ENCODE measurements at places on chromosomes 12 and 14.

DNA sequence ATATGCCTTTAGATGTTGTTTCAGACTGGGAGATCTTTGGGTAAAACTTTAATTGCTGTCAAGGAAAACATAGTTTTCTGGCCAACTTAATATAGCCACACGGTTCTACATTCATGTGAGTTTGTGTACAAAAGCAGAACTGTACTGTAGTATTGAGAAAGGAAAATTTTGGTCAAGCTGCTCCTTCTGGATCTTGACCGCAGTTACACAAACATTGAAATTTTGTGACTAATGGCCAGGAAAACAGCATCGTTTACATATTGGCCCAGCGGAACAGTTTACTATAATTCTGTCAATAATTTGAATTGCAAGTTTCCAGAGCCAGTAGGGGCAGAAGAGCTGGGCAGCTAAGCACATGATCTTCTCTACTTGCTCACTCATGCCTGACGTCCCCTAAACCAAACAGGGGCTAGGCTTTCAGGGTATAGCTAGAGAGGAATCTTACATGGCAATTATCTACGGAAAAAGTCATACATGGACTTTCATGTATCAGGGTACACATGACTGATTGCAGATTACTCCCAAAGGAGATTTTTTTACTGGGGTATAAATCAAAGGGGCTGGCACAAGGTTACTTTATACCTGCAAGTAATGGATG, 11.4 kb upstream of the ART4 start:
- no peak for DNase-seq

DNA sequence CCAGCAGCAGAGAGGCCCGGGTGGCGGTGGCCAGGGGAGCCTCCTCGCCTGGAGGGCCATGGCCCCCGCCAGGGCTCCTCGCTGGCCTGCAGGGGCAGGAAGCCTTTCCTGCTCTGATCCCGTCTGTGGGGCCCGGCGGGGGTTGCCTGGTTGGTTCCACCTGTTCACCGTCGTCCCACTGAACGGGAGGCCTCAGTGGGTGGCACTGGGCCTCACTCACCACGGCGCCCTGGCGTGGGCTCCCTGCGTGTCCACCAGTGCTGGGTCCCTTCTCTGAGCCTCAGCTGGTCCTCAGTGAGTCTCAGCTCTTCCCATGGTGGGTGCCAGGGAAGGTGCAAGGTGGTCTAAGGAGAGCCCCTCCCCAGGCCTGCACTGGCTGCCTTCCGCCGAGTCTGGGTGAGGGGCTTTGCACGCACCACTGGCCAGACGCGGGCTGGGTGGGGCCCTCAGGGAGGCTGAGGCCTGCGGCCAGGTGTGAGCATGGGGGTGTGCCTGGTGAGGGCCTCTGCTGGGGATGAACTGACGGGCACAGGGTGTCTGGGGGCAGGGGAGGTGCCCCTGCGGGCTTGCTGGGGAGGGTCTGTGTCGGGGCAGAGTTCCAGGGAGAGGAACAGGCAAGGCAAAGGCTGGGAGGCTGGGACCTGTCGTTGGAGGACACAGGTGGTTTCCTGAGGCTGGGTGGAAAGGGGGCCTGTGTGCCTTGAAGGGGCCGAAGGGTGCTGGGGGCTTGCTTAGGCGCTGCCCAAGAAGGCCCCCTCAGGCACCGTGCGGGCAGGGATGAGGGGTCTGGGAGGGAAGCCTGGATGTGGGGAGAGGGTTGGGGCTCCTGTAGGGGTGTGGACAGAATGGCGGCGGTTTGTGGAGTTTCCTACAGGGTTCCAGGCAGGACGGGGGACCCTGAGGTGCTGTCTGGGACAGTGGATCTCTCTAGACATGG, 339.8 kb downstream of the TMEM121 start:
- no peak for DNase-seq

DNA sequence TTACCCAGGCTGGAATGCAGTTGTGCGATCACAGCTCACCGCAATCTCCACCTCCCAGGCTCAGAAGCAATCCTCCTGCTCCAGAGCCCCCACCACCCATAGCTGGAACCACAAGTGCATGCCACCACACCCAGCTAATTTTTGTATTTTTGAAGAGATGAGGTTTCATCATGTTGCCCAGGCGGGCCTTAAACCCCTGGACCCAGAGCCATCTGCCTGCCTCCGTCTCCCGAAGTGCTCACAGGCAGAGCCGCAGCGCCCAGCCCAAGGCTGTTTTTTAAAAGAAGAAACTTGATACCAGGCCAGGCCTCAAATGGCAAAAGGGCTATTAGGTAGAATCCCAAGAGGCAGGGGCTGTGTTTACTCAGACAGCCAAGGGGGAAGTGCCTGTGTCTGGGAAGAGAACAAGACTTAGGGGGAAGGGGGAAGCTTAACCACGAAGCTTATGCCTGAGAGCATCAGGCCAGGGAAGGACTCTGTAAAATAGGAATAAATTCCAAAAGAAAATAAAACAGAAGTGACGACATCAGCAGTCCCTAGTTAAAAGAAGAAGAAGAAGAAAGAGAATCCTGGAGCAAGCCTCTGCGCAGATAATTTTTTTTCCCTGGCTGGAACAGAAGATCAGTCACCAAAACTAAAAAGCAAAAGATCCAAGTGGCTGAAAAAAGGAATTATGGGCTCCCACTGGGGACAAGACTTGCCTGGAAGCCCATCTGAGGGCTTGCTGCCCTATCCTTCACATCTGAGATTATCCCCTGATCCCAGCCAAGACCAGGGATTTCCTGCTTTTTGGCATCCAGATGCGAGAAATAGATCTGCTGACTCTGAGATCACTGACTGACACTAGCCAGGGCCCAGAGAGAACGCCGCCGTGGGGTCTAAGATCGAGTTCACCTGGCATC, 170.5 kb downstream of the NDUFA12 start:
- DNase-seq: no peak

DNA sequence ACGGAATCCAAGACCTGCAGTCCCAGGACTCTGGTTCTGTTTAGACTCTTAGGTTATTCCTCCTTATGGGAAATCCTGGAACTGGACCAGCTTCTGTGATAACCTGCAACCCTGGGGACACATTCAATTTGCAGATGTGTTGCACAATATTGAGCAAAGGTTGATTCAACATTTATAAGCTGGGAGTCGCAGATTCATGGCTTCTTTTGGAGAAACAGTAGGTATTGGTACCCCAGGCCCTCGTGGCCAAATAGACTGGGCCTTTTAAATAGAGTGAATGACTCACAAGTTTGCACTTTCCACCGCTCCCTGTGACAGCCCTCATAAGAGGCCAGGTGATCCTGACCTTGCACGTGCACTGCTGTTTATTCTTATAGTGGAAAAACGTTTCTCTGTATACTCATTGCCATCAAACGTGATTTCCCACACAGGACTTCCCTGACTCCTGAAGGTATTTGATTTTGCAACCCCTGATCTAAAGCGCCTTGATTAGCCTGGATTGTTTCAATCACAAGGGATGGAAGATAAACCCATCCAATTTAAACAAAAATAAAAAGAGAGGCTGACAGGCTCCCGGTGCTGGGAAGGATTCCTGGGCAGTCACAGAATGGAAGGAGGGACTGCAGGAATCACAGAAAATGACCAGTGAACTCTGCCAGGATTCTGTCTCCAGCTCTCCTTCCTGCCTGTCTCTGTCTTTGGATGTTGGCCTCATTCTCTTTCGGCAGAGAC, 98.0 kb downstream of the VCPKMT start:
- peak; percentile 87 for DNase-seq

- DNase-seq: no peak
These were observed 714 bp upstream of the PSMC6 start for GRCh38 chr14:52706286-52706685.

- no peak for DNase-seq
These were observed 346.6 kb downstream of the NAV3 start for GRCh38 chr12:78177298-78177697.

GRCh38 chr12:27751386-27752047, 28.5 kb upstream of the KLHL42 start:
- DNase-seq: peak; percentile 64

DNA sequence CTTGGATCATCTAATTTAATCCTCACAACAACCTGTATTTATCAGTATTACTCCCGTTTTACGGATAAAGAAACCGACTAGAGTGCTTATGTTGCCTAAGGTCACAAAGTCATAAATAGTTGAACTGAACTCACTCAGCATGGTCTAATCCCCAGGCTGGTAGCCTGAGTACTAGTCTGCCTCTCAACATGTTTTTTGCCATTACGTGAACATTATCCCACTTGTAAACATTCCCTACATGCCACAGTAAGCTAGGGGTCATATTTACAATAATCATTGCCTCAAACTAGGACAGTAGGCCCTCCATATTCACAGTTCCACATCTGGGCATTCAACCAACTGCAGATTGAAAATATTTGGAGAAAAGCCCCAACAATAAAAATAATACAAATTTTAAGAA, 12.1 kb downstream of the SNRPF start:
- no peak for DNase-seq

- no peak for DNase-seq
These were observed 18.4 kb downstream of the HDAC7 start for GRCh38 chr12:47801170-47801903.

DNA sequence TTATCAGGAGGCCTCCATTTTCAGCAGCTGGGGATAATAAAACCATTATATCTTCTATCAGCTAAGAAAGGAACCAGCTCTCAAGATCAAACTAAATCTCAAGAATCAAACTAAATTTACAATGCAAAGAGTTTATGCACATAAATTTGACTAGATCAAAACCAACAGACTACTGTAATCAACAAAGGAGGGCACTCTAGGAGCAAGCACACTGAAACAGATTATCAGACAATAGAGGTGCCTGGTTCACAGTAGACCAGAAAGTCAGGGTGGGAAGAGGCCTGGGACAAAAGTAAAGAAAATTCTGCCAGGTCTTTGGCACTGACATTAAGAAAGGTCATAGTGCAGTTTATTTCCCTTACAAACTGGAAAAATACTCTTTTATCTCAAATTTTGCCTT, 61.0 kb downstream of the HECTD4 start:
- no peak for DNase-seq

DNA sequence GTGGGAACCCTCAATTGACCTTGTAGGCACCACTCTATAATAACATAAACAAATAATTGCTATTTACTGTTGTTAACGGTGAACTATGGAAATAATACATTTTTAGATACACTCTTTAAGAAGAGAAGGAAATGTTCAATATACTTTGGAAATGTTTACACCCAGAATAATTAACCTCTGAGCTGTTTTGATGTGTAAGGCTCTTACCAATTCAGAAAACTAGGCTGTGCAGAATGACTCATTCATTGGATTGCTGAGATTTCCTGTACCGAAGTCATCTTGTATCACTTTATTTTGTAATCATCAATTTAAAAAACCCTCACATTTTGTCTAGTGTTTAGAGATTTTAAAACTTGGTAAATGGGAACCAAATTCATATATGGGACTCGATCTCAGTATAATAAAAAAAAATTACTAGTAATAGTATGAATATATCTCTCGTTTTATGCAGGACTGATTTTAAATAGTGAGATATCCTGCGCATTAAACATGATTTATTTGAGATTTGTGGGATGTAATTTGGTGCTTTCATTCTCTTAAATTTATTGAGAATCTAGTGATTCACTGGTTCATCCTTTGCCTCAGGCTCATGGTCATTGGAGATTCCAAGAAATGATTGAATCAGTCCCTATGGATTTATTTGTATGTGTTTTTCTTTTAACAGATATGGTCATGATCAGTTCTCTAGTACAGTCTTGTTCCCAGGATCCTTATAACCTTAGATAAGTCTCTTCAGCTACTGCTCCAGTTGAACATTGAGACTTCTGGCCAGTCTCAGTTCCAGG, 3.9 kb downstream of the SAMD4A start:
- no peak for DNase-seq

DNA sequence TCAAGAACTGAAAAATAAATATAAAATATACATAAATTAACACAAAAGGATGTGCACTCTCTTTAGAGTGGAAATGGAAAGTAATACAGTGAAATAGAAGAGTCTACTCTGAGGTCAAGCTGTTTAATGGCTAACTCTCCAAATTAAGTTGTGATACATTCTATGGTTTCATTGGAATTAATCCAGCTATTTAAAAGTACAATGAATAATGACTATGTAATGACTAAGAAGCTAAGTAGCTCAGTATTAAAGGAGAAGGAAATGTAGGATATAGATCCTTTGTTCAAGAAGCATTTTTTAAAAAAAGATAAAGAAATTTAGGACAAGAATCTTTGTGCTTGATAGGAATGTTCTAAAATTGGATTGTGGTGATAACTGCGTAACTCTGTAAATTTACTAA, 85.3 kb downstream of the LRP6 start:
- no peak for DNase-seq

DNA sequence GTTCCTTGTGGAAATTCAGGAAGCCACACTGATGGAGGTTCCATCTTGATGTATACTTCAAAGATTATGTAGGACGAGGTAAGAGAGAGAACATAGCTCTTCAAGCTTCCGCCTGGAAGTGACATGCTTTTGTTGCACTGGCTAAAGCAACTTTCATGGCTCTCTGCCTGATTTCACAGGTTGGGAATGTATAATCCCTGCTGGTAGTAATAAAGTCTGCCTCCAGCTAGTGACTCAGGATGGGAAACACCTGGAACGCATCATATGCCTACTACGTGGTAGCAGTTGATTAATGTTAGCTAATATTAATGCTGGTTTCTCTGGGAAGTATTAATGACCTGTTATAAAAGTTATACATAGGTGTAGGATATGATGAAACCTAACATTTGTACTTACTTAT, 71.1 kb downstream of the PELI2 start:
- DNase-seq: no peak

GRCh38 chr12:105041186-105041585, 43.1 kb downstream of the ALDH1L2 start:
- DNase-seq: no peak

GRCh38 chr14:29536886-29537511, 390.6 kb downstream of the PRKD1 start:
- DNase-seq: no peak

DNA sequence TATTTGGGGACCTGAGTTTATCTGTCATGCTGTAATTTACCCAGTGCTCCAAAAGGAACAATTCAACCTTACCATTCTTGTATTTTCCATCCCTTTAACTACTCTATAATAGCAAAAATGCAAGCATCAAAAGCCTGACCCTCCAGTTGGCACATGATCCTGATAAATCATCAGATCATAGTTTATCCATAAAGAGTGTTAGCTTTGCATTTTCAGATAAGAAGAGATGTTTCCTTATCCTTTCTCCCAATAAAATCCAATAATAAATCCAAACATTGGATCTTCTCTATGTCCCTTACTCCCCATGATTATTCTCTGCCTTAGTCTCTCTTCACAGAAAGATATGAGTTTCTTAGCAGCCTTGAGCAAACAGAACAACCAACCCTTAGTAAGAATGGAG, 134.9 kb downstream of the FSCB start:
- no peak for DNase-seq
